ENCODE measurements at places on chromosomes 3 and 15. TPM values are rescaled to one million over a fixed set of nuclear protein-coding genes. Genes with fewer than 3 reads are reported as not detected.

- no peaks in the 10 kb centered on the region for H3K27me3 ChIP-seq
- DNase-seq: peak; percentile 4
- no peak overlapping the region for H3K4me3 ChIP-seq
- no peak overlapping the region for H3K27ac ChIP-seq
- H3K4me1 ChIP-seq: no peaks in the 10 kb centered on the region
Measured at GRCh38 chr3:79490165-79491028, 277.4 kb downstream of the ROBO1 start.

GRCh38 chr15:81357180-81357686 is 16.8 kb downstream of the TMC3 start:
- H3K27me3 ChIP-seq: no peaks in the 10 kb centered on the region
- H3K36me3 ChIP-seq: no peaks in the 10 kb centered on the region
- no peak overlapping the region for H3K27ac ChIP-seq
- H3K4me3 ChIP-seq: no peak overlapping the region
- DNase-seq: no peak
- no peaks in the 10 kb centered on the region for H3K4me1 ChIP-seq

PP2D1 gene
- total RNA-seq: not detected

DNA sequence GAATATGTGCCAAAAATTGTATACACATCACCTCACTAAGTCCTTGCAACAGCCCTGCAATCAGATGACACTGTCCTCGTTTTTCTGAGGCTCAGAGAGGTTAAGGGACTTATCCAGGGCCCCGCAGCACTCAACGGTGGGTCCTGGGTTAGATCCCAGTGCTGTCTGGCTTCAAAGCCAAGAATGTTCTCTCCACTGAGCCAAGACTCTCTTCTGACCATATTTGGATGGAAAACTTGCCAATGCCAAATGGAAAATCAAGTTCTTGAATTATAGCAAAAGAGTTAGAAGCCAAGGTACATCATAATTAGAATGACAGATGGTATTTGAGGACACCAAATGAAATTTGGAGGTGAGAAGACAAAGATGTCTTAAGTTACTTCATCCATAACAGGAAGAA is 75.9 kb downstream of the NCEH1 start:
- H3K36me3 ChIP-seq: peaks cover 3% of the 10 kb centered on the region
- H3K4me3 ChIP-seq: no peak overlapping the region
- no peaks in the 10 kb centered on the region for H3K27me3 ChIP-seq
- no peaks in the 10 kb centered on the region for H3K4me1 ChIP-seq
- DNase-seq: no peak

DNA sequence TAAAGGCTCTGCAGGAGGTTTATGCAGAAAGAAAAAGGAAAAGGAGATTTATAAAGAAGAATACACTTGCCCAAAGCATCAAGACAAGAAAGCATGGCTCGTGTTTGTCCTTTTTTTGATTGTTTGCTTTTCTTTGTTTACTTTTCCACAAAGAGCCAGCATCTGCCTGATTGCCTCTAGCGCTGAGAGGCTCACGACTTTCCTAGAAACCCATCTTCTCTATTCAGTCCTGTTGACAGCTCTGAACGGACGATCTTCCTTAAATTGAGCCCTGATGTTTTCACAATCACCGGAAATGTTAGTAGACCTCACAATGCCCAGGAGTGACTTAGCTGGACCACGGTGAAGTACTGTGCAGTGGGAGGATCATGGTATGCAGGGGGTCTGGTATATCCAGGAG is 12.4 kb downstream of the GP5 start:
- H3K4me1 ChIP-seq: no peaks in the 10 kb centered on the region
- no peaks in the 10 kb centered on the region for H3K27me3 ChIP-seq
- H3K27ac ChIP-seq: no peak overlapping the region
- H3K36me3 ChIP-seq: no peaks in the 10 kb centered on the region

ESYT3 gene
- total RNA-seq: 0.09 TPM

ARHGAP31 gene
- total RNA-seq: 8.2 TPM

CFAP44 gene
- 5.4 TPM for total RNA-seq

CTXND1 gene
- total RNA-seq: 0.05 TPM

DNA sequence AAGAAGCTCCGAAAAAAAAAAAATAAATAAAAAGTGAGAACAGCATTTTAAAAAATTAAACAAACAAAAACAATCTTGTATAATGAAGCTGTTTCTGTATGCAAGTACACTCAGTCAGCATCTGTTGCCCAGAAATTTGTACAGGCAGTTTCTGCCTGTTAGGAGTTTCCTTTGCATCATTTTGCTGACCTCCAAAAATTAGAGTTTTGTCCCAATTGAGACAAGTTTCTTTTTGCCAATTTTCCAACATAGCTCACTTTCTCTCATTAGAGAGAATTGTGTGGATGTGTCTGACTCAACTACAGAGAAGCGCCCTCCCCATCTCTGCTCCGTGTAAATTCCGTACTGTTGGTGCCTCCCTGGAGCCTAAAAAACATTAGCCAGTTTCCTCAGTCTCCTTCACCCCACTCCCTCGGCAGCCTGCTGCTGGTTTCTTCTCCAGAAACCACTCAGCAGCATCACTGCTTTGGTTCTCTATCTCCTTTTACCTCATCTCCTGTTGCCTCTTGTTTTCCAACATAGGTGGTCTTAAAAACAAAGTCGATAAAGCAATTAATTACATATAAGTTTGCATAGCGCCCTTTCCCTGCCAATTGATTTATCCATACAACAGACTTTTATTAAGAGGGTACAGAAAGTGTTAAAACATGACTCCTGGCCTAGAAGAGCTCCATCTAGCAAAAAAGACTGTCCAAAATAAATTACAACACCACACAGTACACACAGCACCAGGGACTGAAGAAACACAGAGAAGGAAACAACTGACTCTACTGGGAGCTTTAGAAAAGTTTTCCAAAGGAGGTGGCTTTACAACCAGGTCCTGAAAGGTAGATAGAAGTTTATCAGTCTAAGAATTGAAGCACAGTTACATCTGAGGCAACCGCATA is 286.7 kb downstream of the SHOX2 start:
- no peak overlapping the region for H3K27ac ChIP-seq
- DNase-seq: no peak
- H3K4me3 ChIP-seq: no peak overlapping the region
- H3K36me3 ChIP-seq: no peaks in the 10 kb centered on the region

DNA sequence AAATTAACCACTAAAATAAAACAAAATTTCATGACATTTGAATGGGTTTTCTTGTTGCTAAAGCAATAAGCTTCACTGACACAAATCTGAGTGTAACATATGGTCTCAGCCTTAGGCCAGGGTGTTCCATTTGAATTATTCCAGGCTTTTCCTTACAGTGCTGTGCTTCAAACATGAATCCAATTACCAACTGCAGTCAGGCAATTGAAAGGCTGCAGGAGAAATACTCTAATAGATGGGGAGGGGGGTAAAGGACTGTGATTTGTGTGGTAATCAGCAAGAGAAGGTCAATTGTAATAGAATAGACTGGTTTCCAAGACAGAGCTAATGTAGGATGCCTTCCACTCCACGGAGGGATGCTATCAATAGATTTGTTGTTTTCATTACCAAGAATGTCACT is 466.7 kb downstream of the C3orf38 start:
- H3K4me1 ChIP-seq: no peaks in the 10 kb centered on the region
- no peak overlapping the region for H3K27ac ChIP-seq
- H3K27me3 ChIP-seq: no peaks in the 10 kb centered on the region

LRTM1 gene
- total RNA-seq: 0.47 TPM

DNA sequence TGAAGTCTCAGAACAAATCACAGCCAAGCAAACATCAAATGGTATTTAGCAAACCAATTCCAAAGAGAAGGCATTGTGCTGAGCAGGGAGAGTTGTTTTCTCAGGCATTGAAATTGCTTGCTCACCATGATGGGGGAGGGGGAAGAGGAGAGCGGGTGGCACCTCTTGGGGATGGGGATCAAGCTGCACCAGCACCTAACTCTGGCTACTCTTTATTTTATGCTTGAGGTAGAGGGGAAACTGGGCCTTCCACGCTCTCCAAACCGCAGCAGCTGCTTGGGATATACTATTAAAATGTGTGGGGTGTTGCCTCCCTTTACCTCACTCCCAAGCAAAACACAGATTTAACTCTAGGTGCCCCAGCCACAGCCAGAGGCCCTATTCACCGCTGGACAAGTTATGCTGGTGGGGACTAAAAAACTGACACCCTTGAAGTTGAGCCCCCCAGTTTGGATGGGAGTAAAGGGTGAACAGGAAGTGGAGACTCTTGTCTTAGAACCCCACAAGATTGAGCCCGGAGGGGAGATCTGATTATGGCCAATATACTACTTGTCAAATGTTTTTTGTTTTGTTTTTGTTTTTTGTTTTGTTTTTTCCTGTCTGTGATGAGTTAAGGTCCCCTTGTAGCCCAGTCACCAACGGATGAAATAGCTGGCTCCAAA is 5.0 kb upstream of the FOXB1 start:
- H3K4me3 ChIP-seq: no peak overlapping the region
- peaks cover 100% of the 10 kb centered on the region for H3K27me3 ChIP-seq
- peaks cover 9% of the 10 kb centered on the region for H3K4me1 ChIP-seq
- no peak overlapping the region for H3K27ac ChIP-seq

DNA sequence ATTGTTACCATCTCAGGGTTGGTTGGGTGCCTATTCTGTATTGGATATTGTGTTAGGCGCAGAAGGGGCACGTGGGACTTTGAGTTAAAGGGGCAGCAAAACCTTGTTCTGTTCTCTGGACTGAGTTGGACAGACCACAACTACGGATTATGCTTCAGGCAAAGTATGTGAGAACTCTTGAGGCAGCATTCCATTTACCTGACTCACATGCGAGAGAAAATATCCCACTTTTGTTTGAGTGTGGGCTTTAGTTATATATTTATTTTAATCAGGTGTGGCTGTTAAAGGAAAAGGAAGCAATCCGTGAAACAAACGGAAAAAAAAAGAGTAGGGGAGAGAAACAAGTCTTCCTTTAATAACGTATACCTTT is 627 bp upstream of the PLS1 start:
- no peak for DNase-seq
- peak overlapping the region; percentile 94 for H3K4me3 ChIP-seq
- H3K27ac ChIP-seq: peak overlapping the region; percentile 52

MINDY2 gene
- total RNA-seq: 5.1 TPM

DNA sequence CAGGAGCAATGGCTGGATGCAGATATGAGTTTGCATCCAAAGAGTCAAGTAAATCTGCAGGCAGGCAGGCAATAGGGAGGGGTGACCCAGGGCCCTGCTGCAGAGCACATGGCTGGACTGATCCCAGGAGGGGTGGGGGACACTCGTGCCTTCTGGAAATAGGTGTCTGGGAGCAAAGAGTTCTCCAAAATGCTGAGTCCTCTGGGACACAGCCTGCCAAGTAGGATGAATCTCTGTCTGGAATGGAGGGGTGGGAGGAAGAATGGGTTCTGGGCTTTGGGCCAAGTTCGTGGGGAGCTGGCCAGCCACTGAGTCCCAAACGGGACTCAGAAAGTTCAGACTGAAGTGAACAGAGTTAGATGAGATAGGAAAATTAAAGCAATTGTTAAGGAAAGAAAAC is 214.5 kb downstream of the MTHFS start:
- no peaks in the 10 kb centered on the region for H3K36me3 ChIP-seq
- H3K27me3 ChIP-seq: no peaks in the 10 kb centered on the region
- no peaks in the 10 kb centered on the region for H3K4me1 ChIP-seq
- DNase-seq: no peak
- H3K27ac ChIP-seq: no peak overlapping the region

DNA sequence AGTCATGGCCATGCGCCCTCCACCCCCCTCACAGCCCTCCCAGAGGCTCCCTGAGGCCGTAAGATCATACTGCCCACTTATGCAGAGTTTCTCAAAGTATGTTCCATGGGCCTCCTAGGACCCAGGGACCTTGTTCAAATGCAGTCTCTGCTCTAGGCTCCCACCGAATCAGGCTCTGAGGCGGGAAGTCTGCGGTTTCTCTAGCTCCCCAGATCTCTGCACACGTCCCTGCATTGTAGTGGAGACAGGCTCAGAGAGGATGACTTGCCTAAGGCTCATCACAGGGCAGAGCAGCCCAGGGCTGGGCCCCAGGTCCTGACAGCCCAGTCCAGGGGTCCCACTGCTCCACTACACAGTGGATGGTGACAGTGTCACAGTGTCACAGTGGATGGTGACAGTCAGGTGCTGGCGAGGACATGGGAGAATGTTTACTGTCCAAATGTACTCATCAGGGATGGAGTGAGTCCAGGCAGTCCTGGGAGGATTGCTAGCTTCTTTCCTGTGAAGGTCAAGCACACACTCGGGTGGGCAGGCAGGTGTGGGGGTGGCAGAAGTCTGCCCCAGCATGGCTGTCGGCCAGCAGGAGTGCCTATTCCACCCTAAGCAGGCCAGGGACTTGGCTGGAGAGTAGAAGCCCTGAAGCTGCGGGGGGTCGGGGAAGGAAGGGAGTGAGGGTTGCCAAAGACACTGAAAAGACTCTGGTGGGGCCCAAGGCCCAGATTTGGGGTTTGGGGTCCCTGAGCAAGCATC is 12.4 kb downstream of the ANKRD63 start:
- DNase-seq: no peak
- no peaks in the 10 kb centered on the region for H3K36me3 ChIP-seq
- no peak overlapping the region for H3K27ac ChIP-seq
- H3K4me1 ChIP-seq: no peaks in the 10 kb centered on the region

GRCh38 chr3:32946973-32947788 is 4.3 kb upstream of the CCR4 start:
- H3K27me3 ChIP-seq: no peaks in the 10 kb centered on the region
- H3K27ac ChIP-seq: no peak overlapping the region
- peaks cover 17% of the 10 kb centered on the region for H3K4me1 ChIP-seq
- H3K36me3 ChIP-seq: no peaks in the 10 kb centered on the region
- H3K4me3 ChIP-seq: no peak overlapping the region
- DNase-seq: no peak

GOLGA6L9 gene
- 1.2 TPM for total RNA-seq

- H3K4me1 ChIP-seq: no peaks in the 10 kb centered on the region
- H3K27me3 ChIP-seq: no peaks in the 10 kb centered on the region
- no peak for DNase-seq
- H3K36me3 ChIP-seq: no peaks in the 10 kb centered on the region
- H3K4me3 ChIP-seq: no peak overlapping the region
Measured at GRCh38 chr15:62228604-62229003, 63.5 kb upstream of the C2CD4B start.

FSIP1 gene
- 0.76 TPM for total RNA-seq

FMN1 gene
- total RNA-seq: 2.6 TPM

LOXL1 gene
- 6.6 TPM for total RNA-seq

GRCh38 chr15:94206463-94207167 is 24.7 kb upstream of the MCTP2 start:
- H3K27ac ChIP-seq: no peak overlapping the region
- no peaks in the 10 kb centered on the region for H3K36me3 ChIP-seq
- no peak overlapping the region for H3K4me3 ChIP-seq
- no peak for DNase-seq
- H3K27me3 ChIP-seq: no peaks in the 10 kb centered on the region

- H3K4me3 ChIP-seq: no peak overlapping the region
- H3K27ac ChIP-seq: no peak overlapping the region
- no peaks in the 10 kb centered on the region for H3K27me3 ChIP-seq
- no peak for DNase-seq
- no peaks in the 10 kb centered on the region for H3K36me3 ChIP-seq
Measured at GRCh38 chr3:125151442-125151817, 61.1 kb downstream of the SLC12A8 start.
